Stimulated activated CD8-positive, alpha-beta memory T cell treated with anti-CD3 and anti-CD28 coated beads, Interleukin-2, amount 100 ng/mL, for 1 hour (primary cell): ENCODE measurements at places on chromosomes 11 and 22.

GRCh38 chr11:119206511-119207414 is 624 bp downstream of the CBL start:
- peak; percentile 16 for DNase-seq

GRCh38 chr11:94449437-94449836 is 44.2 kb downstream of the MRE11 start:
- no peak for DNase-seq

DNA sequence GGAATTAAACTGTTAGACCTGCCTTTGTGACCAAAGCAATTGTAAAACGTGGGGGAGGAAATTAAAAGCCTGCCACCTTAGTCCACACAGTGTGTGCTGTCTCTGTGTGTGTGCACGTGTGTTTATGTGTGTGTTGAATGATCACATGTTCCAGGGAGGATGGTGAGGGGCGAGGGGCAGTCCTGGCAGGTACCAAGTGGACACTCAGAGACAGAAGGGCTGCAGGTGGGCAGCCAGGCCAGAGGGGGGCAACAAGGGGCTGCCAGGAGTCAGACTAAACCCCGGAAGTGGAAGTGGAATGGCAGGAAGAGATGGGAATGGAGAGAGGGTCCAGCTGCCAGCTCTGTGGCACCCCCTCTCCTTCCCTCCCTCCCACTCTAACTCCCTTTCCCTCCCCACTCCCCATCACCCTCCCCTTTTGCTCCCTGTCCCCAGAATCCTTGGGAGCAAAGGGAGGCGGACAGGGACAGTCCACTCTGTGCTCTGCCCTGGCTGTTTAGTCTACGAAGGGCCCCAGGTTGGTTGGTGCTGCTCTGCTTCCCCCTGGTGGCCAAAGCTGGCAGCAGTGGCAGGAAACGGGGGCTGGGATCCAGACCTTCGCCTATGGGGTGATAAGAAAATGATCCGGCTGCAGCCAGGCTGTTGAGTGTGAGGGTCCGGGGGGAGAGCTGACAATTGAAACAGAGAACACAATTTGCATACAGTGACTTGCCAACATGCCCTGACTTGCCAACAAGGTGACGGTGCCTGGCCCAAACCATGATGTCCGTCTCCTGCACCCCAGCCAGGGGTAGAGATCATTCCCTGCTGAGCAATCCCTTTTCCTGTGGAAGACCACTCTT is 24.4 kb downstream of the P2RY2 start:
- peak; percentile 37 for DNase-seq

DNA sequence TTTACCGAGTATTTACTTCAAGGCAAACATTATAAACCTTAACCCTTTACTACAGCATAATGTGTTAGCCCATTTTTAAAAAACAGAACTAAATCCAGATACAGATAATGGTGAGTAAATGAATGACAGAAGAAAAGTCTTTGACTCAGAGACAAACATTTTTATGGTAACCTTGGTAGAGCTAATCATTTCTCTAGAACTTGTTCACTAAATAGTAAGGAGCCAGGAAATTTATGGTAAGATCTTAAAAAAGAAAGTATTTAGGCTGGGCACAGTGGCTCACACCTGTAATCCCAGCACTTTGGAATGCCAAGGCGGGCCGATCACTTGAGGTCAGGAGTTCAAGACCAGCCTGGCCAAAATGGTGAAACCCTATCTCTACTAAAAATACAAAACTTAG is 11.5 kb upstream of the FUT4 start:
- no peak for DNase-seq
